ENCODE measurements at places on chromosomes 6 and 20.
A peak's percentile ranks its signal among the peaks of the same experiment; 100 is the strongest.

- DNase-seq = no peak
Measured at GRCh38 chr6:44043479-44044153, 83.6 kb downstream of the MRPL14 start.

DNA sequence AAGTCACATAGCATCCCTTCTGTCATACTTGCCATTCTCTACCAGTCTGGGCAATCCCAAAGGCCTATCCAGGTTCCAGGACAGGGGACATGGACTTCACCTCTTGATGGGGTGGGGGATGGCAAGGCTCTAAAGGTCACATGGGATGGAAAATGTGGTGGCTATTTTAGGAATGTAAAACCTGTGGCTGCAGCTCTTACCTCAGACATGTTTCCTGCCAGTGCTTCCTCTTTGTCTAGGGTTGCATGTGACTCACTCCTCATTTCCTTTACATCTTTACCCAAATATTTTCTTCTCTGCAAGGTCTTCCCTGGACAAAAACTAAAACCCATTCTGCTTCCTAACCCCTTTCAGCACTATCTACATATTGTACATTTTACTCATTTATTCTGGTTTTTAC is 135.7 kb downstream of the BTBD3 start:
- DNase-seq = no peak

DNA sequence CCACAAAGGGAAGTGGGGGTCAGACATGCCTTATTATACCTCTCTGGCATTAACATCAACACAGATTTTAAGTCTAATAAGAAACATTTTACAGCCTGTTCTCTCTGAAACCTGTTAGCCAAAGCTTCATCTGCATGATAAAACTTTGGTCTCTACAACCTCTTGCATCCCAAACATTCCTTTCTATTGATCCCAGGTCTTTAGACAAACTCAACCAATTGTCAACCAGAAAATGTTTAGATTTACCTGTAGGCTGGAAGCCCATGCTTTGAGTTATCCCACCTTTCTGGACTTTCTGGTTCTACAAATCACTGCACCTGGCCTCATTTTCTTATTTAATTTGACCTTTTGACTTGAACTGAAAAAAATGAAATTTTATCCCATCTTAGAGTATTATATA is 20.8 kb downstream of the MCM8 start:
- DNase-seq = no peak

DNA sequence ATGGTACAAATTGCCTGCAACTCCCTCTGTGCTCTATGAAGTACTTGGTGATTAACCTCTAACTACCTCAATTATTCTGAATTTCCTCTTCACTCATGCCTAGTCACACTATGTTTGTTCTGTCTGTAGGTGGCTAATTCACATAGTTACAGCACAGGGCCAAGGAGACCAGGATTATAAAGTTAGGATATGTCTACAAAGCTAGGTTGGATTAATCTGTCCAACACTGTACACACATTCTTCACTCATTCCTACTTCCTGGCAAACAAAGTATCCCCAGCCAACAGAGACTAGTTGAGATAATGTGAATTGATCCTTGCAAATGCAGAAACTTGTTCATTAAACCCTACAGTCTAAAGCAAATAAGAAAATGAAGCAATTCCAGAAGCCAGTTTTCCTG is 269.8 kb downstream of the HACE1 start:
- peak; percentile 25 for DNase-seq

GRCh38 chr6:34535199-34535598 is 20.9 kb downstream of the SPDEF start:
- no peak for DNase-seq

- no peak for DNase-seq
Measured at GRCh38 chr20:5662769-5663168, 87.4 kb upstream of the SHLD1 start.

DNA sequence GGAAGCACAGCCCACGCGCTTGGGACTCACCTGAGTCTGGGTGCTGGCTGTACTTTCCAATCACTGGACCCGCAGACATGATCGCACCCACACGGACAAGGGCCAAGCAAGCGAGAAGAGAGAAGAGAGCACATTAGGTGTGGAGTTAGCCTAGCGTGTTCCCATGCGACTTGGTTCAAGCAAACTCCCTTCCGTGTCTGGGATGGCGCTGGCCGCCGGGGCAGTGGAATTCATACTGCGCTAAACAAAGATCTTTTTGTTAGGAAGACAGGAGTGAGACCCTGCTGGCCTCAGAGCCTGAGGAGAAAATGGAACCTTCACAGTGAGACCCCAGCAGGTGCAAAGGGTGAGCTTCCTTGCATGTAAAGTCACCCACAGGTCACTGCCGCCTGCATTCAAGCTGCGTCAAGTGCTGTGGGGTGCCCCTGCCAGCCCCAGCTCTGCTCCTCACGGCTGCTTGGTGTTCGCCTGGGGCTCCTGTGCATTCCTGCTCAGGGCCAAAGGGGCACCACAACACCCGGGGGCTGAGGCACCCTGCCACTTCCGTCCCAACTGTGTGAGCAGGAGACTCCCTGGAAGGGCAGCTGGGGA is 26.4 kb downstream of the PSMG4 start:
- no peak for DNase-seq

DNA sequence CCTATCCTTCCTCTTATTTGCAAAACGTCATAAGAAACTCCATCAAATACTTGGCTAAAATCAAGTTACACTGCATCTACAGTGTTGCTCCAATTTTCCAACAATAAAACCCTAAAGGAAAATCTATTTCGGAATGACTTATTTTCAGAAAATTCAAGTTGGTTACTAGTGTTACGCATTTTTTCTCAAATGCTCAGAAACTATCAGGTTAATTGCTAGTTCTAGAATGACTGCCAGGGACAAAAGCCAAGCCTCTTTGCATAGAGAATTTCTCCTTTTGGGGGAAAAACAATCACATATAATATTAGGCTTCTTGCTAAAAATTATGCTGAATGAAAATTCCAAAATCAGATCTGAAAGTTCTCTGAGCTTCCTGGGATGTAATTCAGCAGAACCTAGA is 210.2 kb downstream of the BTBD9 start:
- no peak for DNase-seq

DNA sequence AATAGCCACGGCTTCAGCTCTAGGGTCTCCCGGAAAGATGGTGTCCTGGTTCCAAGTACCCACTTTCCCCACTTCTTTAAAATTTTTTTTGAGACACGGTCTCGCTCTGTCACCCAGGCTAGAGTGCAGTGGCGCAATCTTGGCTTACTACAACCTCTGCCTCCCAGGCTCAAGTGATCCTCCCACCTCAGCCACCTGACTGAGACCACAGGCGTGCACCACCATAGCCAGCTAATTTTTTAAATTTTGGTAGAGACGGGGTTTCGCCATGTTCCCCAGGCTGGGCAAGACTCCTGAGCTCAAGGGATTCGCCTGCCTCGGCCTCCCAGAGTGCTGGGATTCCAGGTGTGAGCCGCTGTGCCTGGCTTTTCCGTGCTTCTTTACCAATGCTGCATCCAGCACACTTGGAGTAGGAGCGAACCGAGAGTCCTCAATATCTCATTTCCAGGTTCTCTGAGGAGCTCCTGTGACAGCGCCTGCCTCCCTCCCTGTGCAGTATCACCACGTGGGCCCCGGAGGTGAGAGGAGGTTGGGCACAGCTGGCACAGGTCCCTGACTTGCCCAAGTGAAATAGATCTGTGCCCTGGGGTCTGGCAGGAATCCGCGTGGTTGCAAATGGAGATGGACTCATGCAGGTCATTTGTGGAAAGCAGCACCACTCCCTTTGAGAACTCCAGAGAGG is 37.3 kb downstream of the EZR start:
- no peak for DNase-seq

Data from NCI-H1417 treated with DMSO at 0.1 percent for 48 hours (cell line).